ENCODE measurements at places on chromosomes 6 and 20. TPM values are rescaled to one million over a fixed set of nuclear protein-coding genes. Genes with fewer than 3 reads are reported as not detected.

DNA sequence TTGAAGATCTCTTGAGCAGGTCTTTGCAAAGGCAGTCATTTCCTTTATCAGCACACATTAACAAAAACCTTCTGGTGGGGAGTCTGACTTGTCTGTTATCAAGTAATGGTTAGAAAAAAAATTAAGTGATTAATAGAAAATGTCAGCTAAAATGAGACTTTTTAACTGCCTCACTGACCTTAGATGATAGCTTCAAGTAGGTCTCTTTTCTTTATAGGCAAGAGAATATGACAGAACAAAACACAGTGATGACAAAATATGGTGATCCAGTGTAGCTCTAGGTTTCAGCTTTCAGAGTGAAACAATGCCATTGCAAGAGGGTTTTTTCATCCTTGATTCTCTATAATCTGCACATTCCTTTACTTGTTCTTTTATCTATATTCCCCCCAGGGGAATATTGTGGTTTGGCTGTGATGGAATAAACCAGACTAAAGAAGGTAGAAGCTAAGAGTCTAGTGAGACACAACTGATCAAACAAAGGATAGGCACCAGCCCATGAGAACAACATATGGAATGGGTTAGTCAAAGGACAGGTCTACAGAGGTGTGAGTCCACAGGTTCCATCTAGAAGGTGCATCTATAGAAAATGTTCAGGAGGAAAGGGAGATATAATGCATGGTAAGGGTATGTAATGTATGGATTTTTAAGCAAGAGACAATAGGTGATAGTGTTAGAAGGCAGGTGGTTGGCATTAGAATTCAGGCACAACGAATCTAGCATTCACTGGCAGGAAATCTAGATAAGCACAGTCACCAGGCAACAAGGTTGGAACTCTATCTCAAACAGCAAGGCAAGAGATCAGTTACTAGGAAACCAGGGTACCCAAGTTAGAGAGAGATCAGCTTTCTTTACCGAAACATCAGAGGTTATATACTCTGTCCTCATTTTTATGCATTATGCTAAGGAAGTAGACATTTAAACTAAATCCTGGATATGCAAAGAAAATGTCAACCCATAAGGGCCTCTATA, 228.9 kb upstream of the SMLR1 start:
- DNase-seq = no peak

DNA sequence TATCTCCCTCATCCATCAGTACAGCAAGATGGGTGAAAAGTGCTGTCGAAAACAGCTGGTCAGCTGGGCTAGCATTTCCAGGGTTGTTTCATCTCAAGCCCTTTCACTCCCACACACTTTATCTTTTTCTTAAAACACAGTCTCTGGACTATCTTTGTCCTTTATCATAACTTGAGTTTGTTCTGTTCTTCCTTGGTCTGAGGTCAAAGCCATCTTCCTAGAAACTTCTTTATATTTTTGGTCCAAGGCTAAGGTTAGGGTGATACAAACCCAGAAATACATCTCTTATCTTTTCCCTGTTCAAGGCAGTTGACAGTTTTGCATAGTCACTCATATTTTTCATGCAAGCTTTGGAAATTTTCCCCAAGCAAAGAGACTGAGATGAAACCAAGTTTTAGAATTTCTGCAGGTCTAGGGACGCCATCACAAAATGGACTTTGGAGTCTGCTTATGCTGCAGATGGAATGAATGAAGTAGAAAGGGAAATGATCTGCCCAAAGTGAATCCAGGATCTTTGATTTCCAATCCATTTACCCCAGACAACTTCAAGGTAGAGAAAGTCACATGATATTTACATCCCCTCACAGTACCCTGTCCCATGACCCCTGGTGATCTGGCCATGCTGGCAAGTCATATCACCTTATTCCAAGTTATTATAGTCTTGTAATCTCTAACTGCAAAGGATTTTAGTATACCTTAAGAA, 297.0 kb downstream of the ZNF217 start:
- no peak for DNase-seq

DNA sequence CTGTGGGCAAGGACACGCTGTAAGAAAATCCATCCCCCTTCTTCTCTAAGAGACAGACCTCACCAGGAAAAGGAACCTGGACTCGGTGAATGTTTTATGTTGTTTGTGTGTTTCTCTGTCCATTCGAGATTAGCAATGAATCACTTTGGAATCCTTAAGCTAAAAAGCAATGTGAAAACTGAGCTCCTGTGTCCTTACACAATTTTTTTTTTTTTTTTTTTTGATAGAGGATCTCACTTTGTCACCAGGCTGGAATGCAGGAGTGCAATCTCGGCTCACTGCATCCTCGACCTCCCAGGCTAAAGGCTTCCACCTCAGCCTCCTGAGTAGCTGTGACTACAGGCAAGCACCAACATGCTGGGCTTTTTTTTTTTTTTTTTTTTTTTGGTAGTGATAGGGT, 32.1 kb downstream of the BFSP1 start:
- DNase-seq = no peak

- DNase-seq = no peak
Measured at GRCh38 chr20:61662968-61663331, 402.7 kb downstream of the TAF4 start.

DNA sequence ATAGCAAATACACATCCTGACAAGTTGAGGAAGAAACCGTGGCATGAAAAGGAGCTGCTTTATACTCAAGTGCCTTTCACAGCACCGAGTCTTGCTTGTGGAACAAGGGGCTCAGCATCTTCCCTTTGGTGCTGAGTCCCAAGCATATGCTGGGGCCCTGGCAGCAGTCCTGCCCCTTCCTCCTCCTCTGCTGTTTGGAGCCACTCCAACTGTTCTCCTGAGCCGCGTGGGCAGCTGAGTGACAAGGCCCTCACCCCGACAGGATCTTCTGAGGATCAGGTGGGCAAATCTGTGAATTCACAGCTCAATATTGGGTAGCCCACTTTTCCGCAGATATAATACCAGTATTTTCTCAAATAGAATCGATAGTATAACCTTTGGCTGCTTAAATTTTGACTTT, 24.7 kb downstream of the DACT2 start:
- DNase-seq = no peak

- DNase-seq = no peak
Measured at GRCh38 chr6:36076178-36077063, 48.8 kb downstream of the MAPK14 start.

GRCh38 chr6:134519465-134519864, 201.6 kb upstream of the SGK1 start:
- DNase-seq = peak; percentile 29

GRCh38 chr6:149108038-149108748, 209.3 kb upstream of the TAB2 start:
- DNase-seq = no peak

DNA sequence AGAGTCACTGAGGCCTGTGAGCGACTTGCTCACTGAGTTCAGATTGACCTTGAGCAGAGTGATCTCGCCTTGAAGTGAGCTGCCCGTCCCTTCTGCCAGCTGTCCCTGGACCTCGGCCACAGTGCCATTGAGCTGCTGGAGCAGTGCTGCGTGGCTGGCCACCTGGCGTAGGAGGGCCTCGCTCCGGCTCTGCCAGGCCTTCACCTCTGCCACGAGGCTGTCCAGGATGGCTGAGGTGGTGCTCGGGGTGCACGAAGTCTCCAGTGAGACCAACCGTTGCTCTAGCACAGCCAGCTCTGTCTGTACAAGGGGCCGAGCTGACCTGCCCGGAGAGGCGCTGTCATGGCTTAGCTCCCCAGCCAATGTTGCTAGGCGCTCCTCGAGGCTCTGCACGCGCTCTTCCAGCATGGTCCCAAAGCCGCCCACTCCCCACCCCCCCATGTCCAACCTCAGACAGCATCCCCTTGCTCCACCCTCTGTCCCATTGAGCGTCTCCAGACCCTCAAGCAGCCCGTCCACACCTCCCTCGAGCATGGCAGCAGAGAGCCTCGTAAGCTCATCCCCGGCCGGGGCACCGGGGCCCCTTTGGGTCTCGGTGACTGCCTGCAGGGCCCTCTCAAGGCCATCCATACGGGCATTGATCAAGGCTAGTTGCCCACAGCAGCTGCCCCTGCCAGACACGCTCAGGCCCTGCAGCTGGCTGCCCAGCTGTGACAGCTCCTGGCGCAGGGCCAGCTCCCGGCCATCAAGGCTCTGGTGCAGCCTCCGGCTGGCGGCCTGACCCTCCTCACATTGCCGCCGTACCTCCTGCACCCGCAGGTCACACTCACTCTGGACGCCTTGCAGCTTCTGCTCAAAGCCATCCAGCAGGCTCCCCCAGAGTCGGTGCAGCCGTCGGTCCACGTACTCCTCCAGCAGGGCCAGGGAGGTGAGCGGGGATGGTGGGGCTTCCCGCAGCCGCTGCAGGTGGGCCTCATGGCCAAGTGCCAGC, 4.6 kb downstream of the EMILIN3 start:
- DNase-seq = no peak

- DNase-seq = no peak
Measured at GRCh38 chr6:23282252-23283021, 713.1 kb downstream of the HDGFL1 start.

- no peak for DNase-seq
Measured at GRCh38 chr20:17314264-17314663, 87.4 kb downstream of the PCSK2 start.

DNA sequence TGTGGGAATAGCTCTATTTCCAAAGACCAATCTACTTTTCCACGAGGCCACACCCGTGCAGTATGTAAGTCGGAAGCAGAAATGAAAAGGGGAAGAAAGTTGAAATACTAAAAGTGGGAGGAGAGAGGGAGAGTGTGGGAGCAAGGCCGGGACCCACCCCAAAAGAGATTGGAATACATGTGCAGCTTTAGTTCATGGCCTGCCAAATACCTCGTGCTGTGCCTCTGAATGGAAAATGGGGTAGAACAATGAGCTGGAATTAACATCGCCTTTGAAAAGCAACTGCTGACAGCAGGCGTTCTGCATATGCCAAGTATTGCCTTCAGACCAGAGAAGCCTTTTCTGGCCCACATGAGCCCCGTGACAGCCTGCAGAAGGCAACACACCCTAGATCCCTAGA, 155.6 kb downstream of the CD83 start:
- DNase-seq = no peak

DNA sequence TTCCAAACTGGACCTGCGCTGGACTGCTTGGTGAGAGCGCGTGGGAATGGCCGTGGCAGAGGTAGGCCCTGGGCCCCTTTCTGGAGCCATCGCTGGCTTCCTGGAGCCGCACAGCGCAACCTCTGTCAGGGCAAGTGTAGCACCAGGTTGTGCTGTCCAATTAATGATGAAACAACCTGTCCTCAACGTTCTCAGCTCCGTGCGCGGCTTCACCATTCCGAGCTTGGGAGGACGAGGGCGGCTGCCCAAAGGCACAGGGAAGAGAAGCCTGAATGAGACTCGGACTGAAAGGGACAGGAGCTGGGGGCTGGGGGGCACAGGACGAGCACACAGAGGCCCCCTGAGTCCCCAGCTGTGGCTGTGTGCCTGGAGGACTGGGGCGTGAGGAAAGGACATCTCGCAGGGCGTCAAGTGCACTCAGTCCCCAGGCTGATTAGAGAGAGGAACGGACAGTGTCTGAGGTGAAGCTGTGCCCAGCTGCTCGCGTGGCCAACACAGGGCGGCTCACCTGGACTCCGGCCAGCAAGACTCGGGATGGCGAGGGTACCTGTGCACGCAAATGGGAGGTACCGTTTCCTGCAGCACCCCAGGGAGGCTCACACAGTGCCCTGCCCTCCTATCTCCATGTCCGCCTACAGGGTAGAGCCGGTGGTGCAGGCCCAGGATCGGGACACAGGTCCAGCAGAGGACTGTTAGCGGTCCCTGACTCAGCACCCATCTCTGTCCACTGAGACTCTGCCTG, 403.3 kb downstream of the TAF4 start:
- no peak for DNase-seq

GRCh38 chr20:47922269-47922668, 137.0 kb upstream of the SULF2 start:
- no peak for DNase-seq

DNA sequence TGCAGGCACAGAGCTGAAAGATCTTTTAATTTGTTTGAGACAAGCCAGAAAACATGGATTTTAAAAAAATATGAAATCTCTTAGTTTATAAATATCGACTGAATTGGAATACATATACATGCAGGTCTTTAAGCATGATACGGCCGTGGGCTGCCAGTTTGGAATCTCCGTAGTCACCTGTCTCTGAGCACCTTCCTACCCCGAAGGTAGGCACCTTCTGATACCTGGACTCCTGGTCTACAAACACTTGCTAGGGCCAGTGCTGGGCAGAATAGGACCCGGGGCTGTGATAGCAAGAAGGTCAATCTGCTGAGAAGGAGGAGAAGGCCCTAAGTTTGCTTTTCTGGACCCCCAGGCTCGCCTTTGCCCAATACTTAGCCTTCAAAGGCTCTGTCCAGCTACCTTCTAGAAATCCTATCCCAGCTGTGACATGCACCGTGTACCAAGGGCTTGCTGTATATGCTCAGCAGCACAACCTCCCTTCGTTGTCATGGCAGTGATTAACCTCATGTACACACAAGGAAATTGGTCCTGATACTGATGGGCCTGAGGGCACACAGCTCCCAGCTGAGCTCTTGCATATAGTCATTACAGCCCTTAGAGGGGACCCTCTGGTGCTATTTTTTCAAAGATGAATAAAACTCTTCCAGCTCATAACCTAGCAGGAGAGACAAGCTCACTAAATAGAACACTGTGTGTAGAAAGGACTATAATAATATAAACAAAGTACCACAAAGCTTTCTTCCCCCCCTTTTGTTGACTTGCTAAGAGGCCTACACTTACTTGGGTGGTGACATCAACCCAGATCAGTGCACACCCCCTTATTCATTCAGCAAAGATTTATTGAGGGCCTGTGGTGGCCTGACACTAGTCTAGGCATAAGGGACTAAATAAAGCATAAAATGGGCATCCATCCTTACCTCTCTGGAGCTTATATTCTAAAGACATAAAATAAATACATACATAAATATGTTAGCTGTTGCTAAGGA, 17.7 kb downstream of the SNPH start:
- no peak for DNase-seq

DNA sequence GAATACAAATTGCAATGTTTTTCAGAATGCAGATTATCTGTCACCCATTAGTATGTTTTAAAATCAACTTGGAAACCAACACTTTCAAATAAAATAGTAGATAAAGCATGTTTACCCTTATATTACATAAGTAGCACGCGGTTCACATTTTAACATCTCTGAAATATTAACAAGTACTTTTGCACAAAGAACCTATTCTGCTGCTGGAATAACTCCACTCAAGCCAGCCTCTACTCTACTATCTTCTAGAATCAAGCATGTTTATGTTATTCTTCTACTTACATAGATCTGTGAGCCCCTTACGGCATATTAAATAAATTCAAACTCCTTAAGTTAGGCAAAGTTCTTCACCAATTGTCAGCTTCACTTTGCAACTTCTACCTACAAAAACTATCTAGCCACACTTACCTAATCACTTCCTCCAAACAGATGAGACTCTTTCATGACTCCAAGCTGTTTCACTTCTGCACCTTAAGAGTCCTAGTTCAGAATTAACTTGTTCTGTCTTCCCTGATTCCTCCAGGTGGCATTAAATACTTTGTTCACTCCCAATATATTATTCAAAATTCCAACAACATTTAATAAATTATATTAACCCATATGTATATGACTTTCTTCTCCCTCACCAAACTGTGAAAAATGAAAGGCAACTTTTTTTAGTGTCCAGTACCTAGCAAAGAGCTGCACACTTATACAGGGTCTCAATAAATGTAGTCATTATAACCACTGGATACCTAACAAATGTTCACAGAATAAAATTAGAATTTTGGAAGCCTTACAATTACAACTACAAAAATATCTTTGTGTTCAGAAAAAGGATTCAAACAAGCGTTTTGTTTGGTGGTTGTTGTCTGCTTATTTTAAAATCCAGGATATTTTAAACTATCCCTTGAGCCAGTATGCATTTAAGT, 12.1 kb downstream of the CEP85L start:
- no peak for DNase-seq

The AFG1L gene
- total RNA-seq = 5.5 TPM

The RBPJL gene
- total RNA-seq = not detected

The TAAR9 gene
- total RNA-seq = not detected

The ZC2HC1B gene
- not detected for total RNA-seq

The ADGB gene
- not detected for total RNA-seq

The MUCL3 gene
- not detected for total RNA-seq

All from activated T-helper 2 cell treated with anti-CD3 and anti-CD28 coated beads, Interferon-gamma antibody, Interleukin-2, Interleukin-4, amounts not matched to agents 10 μg/mL and 5 μg/mL and 100 μg/mL, durations not matched to agents 14 hours and 24 hours and 36 hours (primary cell).